ENCODE measurements at places on chromosomes 2 and 18. TPM values are rescaled to one million over a fixed set of nuclear protein-coding genes. Genes with fewer than 3 reads are reported as not detected.

The CTIF gene
- 8.5 TPM for total RNA-seq

GRCh38 chr2:29196792-29197788, 81.9 kb downstream of the CLIP4 start:
- DNase-seq: peak; percentile 79

- no peak for DNase-seq
Observed at GRCh38 chr2:46009772-46010171, 287.4 kb upstream of the EPAS1 start.

- no peak for DNase-seq
Observed at GRCh38 chr2:152627351-152627957, 89.8 kb downstream of the PRPF40A start.

GRCh38 chr2:179571252-179571651, 290.2 kb downstream of the ZNF385B start:
- DNase-seq: no peak

GRCh38 chr2:208042041-208042440, 16.7 kb upstream of the PLEKHM3 start:
- no peak for DNase-seq

DNA sequence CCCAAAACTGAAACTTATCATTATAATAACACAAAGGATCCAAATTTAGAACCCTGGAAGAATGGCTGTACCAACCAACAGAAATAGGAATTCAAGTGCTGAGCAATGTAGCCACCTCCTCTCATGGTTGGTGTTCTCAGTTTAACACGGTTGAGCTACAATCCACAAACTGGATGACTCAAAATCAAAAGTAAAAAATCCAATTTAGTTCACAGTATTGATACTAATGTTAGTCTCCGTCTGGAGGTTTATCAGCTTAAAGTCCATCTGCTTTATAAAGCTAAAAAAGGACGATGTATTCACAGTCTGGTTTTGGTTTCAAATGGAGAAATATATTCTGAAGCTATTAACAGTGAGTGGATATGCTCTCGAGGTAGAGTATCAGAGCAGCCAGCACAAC, 40.5 kb downstream of the CNTNAP5 start:
- DNase-seq: no peak

The FOXI3 gene
- not detected for total RNA-seq

DNA sequence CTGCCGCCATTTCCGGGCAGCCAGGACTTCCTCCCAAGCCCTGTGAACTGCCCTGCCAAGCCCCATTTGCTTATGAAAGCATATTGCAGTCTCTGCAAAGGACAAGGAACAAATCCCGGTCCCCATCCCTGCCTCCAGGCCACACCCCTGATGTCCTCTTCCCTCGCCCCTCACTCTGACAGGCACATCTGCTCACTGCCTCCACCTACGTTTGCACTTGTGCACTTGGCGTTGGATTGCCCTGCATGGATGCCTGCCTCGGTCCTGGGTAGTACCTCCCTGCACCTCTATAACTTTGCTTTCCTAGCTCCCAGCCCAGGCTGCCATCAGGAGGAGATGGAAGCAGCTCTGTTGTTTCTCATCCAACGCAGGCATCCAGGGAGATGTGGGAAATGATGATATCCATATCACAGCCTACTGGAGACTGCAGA, 19.6 kb upstream of the RPL31 start:
- DNase-seq: no peak

The HOXD12 gene
- total RNA-seq: not detected

- DNase-seq: no peak
Observed at GRCh38 chr2:198639580-198639979, 818.2 kb downstream of the SATB2 start.

GRCh38 chr2:232126301-232127099, 165.0 kb downstream of the DIS3L2 start:
- no peak for DNase-seq

The C2orf68 gene
- 41.6 TPM for total RNA-seq

- DNase-seq: no peak
Observed at GRCh38 chr2:172834881-172835280, 99.2 kb downstream of the RAPGEF4 start.

- no peak for DNase-seq
Observed at GRCh38 chr2:85165088-85165690, 32.0 kb downstream of the TCF7L1 start.

The DCDC2C gene
- not detected for total RNA-seq

The SETBP1 gene
- total RNA-seq: 0.18 TPM

The SELENOI gene
- total RNA-seq: 45.9 TPM

- DNase-seq: no peak
Observed at GRCh38 chr18:26703170-26703930, 155.0 kb upstream of the KCTD1 start.

- no peak for DNase-seq
Observed at GRCh38 chr2:44956843-44957242, 15.3 kb downstream of the SIX3 start.

The KLHL29 gene
- 0.31 TPM for total RNA-seq

The RSAD2 gene
- total RNA-seq: 0.49 TPM

- no peak for DNase-seq
Observed at GRCh38 chr2:70959271-70959761, 19.1 kb upstream of the ANKRD53 start.

- no peak for DNase-seq
Observed at GRCh38 chr2:239519089-239519920, 118.5 kb upstream of the HDAC4 start.

DNA sequence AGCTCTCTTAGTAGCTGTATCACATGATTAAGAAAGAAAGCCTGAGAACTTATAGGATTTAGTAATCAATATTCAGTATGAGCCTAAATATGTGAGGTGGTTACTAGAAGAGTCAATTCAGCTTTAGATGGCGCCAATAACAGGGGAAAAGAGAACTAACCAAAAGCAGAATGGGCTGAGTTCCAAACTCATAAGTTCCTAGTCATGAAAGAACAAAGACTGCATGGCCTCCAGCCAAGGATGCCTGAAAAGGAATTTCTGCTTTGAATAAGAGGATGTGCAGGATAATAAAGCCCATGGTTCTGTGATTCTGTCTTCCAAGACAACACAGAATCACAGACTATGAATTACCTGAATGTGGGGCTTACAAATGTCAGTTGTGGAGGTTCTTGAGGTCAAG, 196.5 kb downstream of the SATB2 start:
- no peak for DNase-seq

The MYO3B gene
- total RNA-seq: 3.5 TPM

The PCARE gene
- total RNA-seq: not detected

The RMND5A gene
- 36.1 TPM for total RNA-seq

- DNase-seq: no peak
Observed at GRCh38 chr2:33735096-33735495, 136.0 kb upstream of the FAM98A start.

The C2orf81 gene
- not detected for total RNA-seq

DNA sequence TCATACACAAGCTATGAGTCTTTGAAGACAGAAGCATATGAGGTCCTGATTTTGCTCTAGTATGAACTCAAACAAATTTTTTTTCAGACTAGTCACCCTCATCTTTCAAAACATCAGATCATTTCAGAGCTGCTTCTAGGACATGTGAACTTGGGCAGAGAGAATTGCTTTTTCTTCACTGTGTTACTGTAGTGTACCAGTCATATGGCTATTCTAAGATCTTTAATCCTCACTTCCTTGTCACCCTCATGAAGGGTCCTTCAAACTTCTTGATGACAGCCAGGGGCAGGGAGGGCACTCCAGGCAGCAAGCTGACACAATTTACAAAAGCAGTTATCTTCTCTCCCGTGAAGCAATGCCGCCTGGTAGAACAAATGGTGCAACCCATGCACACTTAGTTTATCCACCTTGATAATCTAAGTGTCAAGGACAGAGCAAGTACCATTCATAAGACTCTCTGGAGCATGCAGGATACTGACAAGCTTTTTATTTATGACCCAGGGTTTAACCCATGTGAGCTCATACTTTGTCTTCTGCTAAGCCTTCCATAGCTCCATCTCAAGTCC, 200.6 kb downstream of the DPP10 start:
- DNase-seq: no peak

The RAPGEF4 gene
- not detected for total RNA-seq

GRCh38 chr2:506866-507265, 170.3 kb downstream of the TMEM18 start:
- no peak for DNase-seq

- DNase-seq: no peak
Observed at GRCh38 chr2:23292024-23292423, 93.0 kb upstream of the KLHL29 start.

DNA sequence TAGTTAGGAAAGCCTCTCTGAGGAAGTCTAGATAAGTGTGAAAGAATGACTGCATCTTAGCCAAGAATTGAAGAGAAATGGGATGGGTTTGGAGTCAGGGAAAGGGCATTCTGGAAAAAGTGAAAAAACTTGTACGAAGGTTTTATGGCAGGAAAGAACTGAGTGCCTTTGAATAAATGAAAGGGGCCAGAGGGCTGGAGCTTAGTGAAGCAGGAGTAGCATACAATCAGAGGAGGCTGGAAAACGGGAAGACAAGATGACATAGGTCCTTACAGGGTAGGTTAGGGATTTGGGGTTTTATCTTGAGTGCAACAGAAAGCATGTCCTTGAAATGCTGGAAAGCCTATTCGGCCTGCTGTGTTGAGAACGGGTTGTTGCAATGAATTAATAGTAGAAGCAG, 152.6 kb upstream of the RND3 start:
- no peak for DNase-seq

GRCh38 chr2:8054070-8054469, 627.8 kb upstream of the ID2 start:
- no peak for DNase-seq

DNA sequence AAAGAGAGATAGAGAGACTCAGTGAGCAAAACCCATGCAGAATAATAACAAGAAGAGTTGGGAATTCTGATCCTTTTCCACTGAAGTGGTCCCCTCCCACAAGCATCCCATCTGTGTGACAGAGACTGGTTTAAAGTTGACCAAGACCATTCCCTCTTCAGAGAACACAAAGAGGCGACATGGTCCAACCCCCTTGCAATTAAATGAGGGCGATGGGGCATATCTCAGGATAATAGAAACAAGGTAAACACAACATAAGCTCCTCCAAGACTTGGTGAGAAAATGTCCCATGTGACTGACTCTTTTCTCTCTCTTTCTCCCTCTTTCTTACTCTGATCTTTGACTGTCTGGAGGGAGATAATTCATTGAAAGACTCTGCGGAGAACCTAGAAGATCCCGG, 526.7 kb downstream of the SOX11 start:
- DNase-seq: no peak

DNA sequence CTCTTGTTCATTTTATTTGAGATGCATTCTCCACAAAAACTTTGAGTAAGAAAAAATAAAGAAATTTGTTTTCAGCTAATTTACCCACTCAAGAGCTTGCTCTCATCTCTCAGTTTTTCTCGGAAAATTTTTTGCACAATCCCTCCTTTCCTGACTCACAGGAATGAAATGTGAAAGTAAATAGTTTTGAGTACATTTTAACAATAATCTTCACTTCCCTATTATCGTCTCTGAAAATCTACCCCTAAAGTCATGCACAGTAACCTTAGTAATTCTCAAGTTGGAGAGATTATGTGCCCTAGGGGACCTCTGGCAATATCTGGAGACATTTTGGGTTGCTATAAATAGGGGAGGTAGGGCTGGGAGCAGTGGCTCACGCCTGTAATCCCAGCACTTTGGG, 2.6 kb downstream of the CYB5A start:
- no peak for DNase-seq

GRCh38 chr2:85909005-85909404, 20.2 kb upstream of the ST3GAL5 start:
- no peak for DNase-seq

The C1QL2 gene
- total RNA-seq: not detected

DNA sequence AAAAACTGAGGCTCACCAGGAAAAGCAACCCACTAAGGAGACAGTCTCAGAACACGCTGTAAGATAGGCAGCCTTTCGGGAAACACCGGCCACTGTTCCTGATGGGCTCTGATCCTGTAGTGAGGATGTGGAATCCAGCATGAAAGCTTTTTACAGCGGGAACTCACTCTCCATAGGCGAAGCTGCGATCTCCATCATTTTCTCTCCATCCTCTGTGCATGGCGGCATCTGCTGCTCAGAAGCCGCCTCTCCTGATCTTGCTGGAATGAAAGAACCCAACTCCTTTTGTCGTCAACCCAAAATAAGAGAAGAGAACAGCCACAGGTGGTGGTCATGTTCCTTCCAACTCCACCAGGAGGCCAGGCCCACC, 49.9 kb downstream of the TMEM18 start:
- no peak for DNase-seq

- no peak for DNase-seq
Observed at GRCh38 chr2:52877703-52878102, 889.9 kb upstream of the CHAC2 start.

- DNase-seq: no peak
Observed at GRCh38 chr2:240717181-240717641, 25.5 kb downstream of the AQP12A start.

The IGFBP5 gene
- total RNA-seq: 2.5 TPM

- DNase-seq: no peak
Observed at GRCh38 chr18:9329471-9329870, 5.1 kb upstream of the TWSG1 start.

GRCh38 chr2:185475914-185476313, 262.7 kb upstream of the FSIP2 start:
- DNase-seq: no peak

DNA sequence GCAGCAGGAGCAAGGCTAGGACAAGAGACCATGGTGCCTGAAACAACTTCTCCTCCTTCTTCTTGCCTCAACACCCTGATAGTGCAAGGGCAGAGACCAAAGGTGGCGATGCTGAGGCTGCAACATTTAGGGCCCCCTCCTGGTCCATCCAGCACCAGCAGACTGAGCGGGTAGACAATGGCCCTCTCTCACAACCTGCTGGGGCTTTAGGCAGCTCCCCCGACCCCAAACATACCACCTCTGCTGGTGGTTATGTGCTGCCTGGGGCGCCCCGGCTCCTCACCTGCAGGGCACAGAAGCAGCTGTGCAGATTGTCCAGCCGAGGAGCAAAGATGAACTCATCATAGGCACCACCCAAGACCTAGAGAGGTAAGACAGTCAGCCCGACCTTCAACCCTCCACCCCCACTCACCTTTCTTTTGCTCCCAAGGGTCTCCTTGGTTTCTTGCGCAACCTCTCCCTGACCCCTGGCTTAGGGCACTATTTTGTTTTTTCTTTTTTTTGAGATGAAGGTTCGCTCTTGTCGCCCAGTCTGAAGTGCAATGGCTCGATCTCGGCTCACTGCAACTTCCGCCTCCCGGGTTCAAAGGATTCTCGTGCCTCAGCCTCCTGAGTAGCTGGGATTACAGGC, 3.5 kb downstream of the DNPEP start:
- DNase-seq: no peak

GRCh38 chr2:172680436-172681068, 55.1 kb upstream of the RAPGEF4 start:
- DNase-seq: no peak

DNA sequence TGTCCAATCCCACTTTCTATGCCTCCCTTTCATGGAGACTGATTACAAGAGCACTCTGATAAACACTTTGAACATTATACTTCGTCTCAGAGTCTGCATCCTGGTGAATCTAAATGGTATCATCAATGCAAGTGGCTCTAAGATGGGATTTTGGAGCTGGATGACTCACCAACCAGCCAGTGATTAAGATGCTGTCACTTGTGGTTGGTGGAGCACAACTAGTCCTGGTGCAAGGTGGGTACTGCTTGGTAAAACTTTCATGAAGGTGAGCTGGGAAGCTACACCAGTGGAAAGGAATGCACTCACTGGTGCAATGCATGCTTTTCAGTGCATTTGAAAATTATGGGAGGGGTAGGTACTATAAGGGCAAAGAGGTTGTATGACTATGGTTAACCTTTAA, 137.7 kb upstream of the TRIB2 start:
- DNase-seq: no peak
